Eye (tissue), 1 donor: ENCODE measurements at places on chromosomes 13 and 19.

DNA sequence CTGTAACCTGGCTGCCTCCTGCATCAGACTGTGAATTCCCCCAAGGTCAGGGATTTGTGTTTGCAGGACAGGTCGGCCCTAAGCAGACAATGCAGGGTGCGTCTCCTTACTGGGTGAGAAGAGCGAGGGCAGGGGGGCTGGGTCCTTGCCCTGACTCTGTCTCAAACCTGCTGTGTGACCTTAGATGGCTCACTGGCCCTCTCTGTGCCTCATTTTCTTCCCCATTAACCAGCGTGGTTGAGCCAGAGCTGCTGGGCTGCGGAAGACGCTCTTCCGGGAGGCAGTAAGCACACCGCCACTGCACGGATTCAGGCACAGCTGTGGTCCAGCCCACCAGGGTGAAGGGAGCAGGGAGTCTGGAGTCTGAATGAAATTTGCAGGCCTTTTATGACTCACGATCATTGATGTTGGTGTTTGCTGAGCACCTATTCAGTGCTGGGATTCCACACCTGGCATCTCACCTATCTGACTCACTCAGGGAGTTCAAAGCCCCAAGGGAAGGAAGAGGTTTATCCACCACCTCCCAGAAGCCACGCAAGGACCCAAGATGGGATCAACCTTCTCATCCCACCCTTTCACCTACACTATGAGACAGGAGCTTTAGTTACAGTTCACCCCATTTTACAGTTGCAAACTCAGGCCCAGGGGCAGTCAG is 2.5 kb downstream of the AKT1S1 start:
- no peak for DNase-seq

DNA sequence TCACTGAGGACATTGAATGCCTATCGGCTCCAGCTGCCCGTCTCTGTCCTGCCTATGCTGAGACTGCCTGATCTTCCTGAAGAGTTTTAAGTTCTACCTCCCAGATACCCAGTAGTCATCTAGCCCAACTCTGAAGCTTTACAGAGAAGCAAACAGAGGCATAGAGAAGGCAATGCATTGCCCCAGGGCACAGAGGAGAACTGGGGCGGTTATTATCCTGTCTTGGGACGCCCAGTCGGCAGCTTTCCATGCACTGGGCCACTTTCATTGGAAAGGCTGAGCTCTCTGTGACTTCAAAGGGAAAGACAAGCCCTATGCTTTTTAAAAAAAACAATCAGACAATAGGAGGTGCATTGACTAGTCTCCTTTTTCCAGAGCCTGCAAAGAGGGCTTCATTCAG is 71.6 kb downstream of the HSPH1 start:
- no peak for DNase-seq

DNA sequence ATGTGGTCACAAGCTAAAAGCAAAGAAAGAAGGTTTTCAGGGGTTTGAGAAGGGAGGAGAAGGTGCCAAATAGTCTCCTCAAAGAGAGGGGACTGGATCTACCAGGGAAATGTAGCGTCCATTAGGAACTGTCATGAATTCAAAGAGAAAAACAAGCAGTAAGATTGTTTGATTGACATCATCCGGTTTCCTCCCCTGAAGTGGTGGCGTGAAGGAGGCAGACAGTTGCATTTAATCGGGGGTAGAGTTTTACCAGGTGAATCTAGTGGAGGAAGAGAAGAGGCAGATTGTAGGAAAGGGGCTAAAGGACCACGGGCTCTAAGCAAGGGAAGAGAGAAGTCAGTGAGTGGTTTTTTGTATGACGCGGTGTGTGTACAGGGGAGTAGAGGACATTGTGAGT is 13.0 kb upstream of the CYSLTR2 start:
- DNase-seq, result no peak

GRCh38 chr13:64314331-64314730 is 2898.7 kb upstream of the PCDH20 start:
- peak; percentile 39 for DNase-seq

- DNase-seq, result peak; percentile 41
Measured at GRCh38 chr13:27921961-27922882, 2.4 kb downstream of the PDX1 start.

DNA sequence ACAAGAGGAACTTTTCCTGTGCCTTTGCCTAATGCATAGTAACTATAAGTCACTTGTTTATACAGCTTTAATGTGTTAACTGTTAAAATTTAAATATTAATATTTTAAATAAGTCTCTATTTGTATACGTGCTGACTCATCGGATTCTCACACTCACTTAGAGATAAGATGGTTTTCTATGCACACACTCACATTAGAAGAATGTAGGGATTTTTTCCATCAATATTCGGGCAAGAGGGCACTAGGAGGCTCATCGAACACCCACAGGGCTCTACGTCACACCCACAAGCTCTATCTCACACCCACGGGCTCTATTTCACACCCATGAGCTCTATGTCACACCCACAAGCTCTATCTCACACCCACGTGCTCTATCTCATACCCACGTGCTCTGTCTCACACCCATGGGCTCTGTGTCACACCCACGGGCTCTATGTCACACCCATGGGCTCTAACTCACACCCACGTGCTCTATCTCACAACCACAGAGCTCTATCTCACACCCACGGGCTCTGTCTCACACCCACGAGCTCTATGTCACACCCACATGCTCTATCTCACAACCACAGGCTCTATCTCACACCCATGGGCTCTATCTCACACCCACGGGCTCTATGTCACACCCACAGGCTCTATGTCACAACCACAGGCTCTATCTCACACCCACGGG is 73.4 kb downstream of the COL4A2 start:
- DNase-seq, result no peak

DNA sequence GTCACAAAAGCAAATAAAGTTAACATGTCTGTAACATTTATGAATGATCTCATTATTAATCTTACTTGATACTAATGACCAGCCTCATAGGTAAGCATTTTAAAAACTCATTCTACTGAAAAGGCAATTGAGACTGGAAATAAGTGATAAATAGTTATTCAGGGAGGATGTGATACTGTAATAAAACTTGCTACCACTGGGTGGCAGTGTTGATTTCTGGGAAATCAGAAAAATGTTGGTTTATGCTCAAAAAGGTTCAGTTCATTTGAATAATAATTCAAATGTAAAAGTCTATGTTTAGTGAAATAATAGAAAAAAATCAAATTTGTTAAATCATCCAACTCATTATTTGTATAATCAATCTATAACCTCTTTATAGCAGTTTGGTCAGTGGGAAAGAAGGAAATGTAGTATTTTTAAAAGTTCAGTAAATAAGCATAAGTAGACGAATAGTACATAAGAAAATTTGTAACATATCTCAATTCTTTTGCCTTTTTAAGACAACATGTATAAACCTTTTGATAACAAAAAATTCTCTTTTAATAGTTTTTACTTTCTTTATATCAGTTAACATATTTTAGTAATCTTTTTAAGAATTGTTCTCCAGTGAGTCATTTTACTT is 9.6 kb downstream of the ABHD13 start:
- DNase-seq, result peak; percentile 72

DNA sequence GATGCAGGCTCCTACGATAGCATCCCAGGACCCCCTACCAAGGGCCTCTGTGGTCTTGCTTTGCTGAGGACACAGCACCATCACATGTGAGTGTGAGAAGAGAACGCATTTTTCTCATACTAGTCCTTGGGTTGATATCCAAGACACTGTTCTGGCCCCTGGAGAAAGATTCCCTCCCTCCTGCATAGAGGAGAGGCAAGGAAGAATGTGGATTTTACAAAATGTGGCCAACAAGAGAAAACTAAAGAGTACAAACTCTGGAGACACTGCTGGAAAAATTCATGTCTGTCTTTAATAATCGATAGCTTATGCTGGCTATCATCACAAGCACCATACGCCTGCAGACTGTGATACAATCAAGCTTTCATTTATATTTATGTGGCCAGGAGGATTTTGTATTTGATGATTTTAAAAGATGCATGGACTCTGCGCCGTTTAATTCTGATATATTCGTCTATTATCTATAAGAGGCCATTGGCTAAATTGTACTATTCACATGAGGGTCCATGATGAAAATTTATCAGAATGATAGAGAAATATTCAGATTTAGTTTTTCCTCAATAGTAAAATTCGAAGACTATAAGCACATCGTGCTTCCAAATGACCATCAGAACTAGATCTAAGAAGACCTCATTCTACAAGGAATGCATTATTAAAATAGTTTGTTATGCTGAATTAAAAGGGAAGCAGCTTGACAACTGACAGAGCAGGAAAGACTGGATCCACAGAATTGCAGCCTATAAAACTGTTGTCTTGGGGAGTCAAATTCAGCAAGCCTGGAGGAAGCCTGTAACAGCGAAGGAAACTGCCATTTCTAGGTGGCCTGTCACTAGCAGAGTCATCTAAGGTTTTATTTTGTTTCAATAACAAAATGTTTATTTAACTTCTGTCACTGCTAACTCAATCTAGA is 578.7 kb downstream of the DIAPH3 start:
- peak; percentile 3 for DNase-seq

- no peak for DNase-seq
Measured at GRCh38 chr19:58572026-58572817, 913 bp downstream of the MZF1 start.

DNA sequence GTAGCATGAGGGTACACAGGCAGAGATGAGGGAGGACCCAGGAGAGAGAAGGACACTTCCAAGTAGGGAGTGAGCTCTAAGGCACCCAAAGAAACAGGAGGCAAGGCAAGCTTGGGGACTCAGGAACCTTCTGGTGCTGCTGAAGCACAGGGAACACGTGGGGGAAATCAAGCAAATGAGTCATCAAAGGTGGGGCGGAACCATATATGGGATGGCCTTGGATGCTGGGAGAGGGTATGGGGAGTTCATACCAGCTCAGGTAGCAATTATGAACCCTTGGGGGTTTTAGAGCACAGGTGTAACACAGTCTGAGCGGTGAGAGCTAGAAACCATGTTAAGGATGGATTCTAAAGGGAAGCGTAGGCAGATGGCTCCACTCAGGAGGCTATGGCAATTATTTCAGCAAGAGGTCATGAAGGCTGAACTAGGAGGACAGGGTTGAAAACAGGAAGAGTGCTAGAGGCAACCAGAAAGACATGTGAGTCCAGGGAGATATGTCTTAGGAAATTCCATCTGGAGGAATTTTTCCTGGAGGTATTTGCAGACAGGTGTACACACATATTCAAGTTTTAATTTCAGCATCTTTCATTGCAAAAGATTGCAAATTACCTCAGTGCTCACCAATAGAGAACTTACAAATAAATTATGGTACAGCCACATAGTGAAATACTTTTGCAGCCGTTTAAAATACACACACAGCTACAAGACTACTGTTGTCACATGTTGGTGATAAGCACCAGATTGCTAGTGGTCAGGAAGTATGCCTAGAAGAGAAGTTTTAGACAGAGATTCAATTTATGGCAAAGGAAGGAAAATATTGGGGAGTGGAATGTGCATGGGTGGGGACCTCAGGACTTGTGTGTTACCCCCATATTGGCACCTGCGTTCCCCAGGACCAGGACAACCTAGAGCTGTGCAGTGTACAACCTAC is 77.0 kb downstream of the STARD13 start:
- DNase-seq, result no peak

- no peak for DNase-seq
Measured at GRCh38 chr13:78976696-78977095, 317.7 kb upstream of the OBI1 start.

GRCh38 chr19:49503582-49503962 is 7.3 kb downstream of the RPS11 start:
- no peak for DNase-seq

GRCh38 chr19:45424191-45425058 is 708 bp upstream of the ERCC1 start:
- DNase-seq, result no peak

DNA sequence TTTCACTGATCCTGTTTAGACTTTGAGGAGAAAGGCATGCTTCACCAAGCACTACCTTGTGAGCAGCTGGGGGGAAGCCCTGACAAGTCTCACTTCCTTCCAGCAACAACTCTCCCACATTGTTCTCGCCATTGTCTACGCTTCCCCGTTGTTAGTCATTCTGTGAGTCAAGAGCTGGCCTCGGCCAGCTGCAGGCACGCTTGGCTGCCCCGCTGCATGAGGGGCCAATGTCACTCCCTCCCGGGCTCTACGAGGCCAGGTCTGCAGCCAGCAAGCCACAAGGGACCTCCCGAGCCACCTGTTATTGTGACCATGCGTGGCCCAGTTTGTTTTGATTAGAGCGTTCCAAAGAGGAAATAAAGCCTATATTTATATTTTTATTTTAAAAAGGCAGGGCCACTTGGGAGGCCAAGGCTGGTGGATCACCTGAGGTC is 220.9 kb downstream of the FOXO1 start:
- peak; percentile 25 for DNase-seq

- no peak for DNase-seq
Measured at GRCh38 chr13:113582841-113583631, 1.5 kb upstream of the TFDP1 start.

DNA sequence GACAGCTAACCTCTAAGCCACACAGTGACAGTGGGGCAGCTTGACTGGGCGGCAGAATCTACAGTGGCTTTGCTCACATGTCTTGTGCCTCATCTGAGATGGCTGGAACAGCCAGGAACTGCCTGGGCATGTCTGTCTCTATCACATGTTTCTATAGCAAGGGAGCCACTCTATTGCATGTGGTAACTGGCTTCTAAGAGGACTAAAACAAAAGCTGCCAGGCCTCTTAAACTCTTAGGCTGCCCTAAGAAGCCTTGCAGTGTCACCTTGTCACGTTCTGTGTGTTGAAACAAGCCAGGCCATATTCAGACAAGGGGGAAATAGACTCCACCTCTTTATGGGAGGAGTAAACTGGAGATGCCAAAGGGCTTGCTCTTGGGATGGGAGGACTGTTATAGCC is 122.9 kb upstream of the MAB21L1 start:
- no peak for DNase-seq

DNA sequence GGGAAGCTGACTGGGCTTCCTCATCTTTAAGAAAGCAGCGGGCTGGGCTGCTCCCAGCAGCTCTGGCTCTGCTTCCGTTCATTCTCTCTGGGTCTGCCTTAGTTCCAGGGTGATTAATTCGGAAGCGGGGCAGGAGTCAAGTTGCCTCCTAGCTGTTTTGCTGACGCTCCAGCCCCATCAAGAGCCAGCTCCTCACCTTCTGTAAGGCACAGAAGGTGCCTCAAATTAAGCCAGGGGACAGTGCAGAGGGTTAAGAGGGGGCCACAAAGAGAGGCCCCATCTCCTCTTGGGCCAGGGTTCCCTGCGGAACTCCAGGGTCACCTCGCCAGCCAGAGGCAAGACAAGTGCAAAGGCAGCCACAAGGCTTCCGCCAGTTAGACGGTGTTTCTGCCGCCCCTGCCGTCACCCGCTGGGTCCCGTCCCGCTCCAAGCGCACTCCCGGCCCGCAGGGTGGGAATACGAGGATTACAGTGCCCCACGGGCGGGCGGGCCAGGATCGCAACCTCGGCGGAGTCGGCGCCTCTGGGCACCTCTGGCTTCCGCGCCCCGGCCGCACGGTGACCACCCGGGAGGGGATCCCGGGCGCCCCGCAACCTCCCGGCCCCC is 508 bp downstream of the SLC15A1 start:
- DNase-seq, result peak; percentile 50

- DNase-seq, result no peak
Measured at GRCh38 chr13:36158611-36159010, 27.4 kb upstream of the DCLK1 start.

GRCh38 chr19:56927791-56928207 is 87.3 kb upstream of the PEG3 start:
- no peak for DNase-seq

- DNase-seq, result no peak
Measured at GRCh38 chr13:44516771-44517170, 59.4 kb downstream of the TSC22D1 start.

GRCh38 chr13:28041501-28041900 is 53.0 kb upstream of the URAD start:
- DNase-seq, result peak; percentile 35
